Uterus (tissue), 4 donors: ENCODE measurements at places on chromosomes 12 and 14. TPM values are rescaled to one million over a fixed set of nuclear protein-coding genes. Genes with fewer than 3 reads are reported as not detected.

Gene FBLN5
- 304 TPM for total RNA-seq

Gene FIGNL2
- 1.7 TPM for total RNA-seq

Gene CLEC4D
- not detected for total RNA-seq

Gene ST8SIA1
- 8.6 TPM for total RNA-seq

Gene SERPINA9
- not detected for total RNA-seq

Gene PIWIL1
- not detected for total RNA-seq

Gene INHBC
- not detected for total RNA-seq

Gene MIPOL1
- 35.3 TPM for total RNA-seq

Gene PRKD1
- total RNA-seq, result 43.6 TPM

Gene KRT71
- not detected for total RNA-seq

Gene NXPH4
- total RNA-seq, result not detected

Gene ETFBKMT
- 27.6 TPM for total RNA-seq

Gene DDX51
- total RNA-seq, result 12.8 TPM

Gene HIP1R
- 30.7 TPM for total RNA-seq
